ENCODE measurements at places on chromosomes 1 and 21.

DNA sequence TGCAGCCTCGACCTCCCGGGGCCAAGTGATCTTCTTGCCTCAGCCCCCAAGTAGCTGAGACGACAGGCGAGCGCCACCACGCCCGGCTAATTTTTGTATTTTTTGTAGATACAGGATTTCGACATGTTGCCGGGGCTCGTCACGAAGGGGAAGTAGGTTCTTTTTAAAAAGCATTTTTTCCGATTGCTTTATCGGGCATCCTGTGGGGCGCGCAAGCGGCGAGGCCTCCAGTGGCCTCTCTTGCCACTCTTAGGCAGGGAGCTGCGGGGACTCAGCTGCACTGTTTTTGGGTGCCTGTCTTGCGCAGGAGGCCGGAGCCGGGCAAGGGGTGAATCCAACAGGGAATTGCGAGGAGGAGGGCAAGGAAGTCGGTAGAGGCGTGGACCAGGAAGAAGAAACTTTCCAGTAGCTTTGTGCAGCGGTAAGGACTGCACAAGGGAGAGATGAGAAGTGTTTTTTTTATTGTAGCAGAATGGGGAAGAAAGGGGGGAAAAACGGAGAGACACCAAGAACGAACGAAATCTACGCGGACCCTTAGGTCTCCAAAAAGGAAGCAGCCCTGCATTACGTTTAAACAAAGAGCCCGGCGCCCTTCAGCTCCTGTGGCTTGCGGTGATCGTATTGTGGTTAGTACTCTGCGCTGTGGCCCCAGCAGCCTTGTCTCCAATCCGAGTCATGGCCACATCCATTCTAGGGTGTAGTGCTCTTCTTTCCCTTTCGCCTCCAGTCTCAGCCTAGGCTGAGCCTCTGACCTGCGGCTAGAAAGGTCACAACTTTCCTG is 164.8 kb downstream of the PPIAL4G start:
- DNase-seq, result no peak

DNA sequence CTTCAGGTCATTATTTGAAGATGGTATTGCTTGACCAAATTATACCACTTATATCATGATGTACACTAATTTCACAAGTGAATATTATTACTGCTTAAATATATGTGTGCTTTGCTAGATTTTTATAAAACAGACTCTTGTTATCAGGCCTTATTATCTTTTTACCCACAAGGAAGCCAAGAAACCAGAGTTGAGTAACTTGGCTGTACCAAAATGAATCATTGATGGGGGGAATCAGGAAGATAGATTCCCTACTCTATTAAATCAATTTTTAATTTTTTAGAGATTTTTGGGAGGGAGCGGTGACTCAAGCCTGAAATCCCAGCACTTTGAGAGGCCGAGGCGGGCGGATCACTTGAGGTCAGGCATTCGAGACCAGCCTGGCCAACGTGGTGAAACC is 16.0 kb upstream of the SCCPDH start:
- no peak for DNase-seq

GRCh38 chr1:233356705-233356987 is 29.1 kb downstream of the MAP3K21 start:
- DNase-seq, result no peak

DNA sequence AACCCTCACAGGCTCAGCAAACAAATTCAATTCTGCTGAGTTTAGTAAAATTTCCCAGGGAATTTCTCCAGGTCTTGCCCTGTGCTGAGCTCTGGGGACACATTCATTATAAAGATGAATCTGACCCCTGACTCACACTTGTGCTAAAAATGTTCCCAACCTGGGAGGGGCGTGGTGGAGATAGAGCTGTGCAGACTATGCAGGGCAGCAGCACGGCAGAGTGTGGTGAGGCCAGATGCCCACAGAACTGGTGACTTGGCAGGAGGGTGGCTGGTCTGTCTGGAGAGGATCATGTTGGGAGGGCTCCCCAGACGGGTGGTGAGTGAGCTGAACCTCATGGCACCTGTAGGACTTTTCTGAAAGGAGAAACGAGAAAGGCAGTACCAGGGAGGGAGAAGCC is 31.6 kb downstream of the FAAH start:
- DNase-seq, result no peak

DNA sequence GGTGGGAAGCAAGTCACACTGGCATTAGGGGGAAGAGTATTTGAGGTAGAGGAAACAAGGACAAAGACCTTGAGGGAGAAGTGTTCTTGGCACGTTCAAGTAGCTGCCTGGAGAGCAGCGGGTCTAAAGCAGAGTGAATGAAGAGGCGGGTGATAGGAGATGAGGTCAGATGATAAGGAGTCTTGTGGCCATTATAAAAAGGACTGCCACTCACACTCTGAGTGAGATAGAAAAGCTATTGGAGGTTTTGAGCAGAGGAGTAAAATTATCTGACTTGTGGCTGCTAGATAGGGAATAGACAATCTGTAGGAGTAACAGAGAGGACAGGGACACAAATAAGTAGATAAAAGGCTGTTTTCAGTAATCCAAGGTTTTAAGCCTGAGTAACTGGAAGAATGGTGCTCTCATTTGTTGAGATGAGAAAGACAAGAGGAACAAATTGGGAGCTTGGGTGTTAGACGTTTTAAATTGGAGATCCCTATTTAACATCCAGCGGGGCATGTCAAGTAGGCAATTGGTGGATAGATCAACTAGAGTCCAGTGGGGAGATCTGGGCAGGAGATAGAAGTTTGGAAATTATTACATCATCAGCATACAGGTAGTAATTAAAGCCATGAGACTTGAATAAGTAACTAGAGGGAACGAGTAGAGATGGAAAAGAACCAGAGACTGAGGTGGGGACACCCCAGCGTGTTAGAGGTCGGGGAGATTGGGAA is 43.7 kb downstream of the HENMT1 start:
- no peak for DNase-seq

GRCh38 chr1:17610713-17611112 is 71.2 kb downstream of the ARHGEF10L start:
- no peak for DNase-seq

GRCh38 chr1:67814121-67814772 is 19.0 kb downstream of the GNG12 start:
- no peak for DNase-seq

- DNase-seq, result no peak
Measured at GRCh38 chr1:48523558-48523957, 51.6 kb upstream of the SPATA6 start.

- no peak for DNase-seq
Measured at GRCh38 chr1:235102993-235103411, 25.6 kb downstream of the TOMM20 start.

DNA sequence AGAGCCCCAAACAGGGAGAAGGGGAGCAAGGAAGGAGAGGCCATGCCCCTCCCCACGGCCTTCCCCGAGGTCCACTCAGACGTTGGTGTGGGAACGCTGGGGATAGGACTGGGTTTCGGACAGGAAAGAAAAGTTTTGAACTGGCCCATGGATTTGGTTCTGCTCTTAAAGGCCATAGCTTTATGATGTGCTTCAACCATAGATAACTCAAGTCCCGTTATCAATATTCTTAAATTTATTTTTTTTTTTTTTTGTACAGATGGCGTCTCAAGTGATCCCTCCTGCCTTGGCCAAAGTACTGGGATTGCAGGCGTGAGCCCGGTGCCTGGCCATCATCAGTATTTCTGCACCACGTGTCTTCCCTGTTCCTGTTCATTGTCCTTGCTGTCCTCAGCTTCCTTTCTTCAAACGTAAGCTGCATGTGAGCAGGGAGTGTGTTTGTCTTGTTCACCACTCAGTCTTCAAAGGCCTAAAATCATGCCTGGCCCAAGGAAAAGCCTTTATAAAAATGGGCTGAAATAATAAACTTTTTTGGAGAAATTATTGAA is 820 bp upstream of the KRTAP10-1 start:
- no peak for DNase-seq

GRCh38 chr1:43366179-43366578 is 1.6 kb downstream of the ELOVL1 start:
- DNase-seq, result no peak

DNA sequence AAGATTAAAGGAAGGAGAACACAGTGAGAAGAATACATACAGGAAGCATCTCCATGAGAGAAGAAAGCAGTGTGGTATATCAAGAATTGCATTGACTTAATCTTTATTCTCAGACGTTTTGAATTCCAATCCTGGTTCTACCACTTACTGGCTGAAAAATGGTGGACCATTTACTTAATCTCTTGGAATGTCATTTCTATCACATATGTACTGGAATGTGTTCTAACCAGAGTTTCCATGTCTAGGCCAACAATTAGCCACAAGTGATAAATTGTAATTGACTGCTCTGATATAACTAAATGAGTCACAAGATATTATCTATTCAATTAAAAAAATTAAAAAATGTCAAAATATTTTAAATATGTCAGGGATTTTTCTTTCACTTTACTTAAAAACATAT is 626.1 kb downstream of the PTPRC start:
- no peak for DNase-seq

DNA sequence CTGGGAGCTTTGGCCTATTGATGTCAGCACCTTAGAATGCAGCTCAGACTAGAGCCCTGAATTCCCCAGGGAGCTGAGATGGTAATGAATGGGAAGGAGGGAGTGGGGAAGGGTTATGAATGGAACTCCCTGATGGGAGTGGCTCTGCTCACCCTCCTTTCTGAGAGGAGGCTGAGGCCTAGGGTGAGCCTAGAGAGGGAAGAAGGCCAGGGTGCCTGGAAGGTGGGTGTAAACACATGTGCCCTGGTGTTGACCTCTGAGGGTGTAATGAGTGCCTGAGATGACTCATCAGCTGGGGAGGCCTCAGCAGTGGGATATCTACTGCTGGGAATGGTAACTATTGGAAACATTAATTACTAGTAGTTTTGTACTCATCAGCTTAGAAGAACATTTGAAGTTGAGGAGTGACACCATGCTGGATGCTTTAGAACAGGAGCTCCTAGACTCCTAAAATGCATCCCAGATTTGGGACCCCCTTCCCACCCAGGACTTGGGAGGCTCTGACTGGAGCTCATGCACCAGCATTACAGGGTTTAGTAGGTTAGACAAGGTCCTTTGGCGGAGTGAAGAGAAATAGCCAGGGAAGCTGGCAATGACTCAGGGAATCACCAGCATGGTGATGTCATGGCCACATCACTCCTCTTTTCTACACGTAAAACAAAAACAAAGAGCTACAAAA is 16.0 kb upstream of the PIGV start:
- no peak for DNase-seq

DNA sequence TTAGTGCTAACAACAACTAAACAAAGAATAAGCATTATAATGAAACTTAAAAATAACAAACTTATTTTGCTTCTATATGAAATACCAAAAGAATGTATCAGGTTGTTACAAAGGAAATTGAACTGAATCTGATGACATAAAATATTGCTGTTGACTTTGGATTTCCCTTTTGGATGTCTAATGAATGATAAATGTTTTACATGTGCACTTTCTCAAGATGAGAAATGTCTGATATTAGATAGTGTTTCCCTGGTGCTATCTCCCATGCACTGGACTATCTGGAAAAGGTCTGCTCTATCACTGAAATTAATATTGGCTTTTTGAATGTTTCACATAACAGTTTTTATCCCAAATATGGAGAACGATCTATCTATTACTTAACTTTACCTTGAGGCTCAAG is 179.9 kb downstream of the HMCN1 start:
- no peak for DNase-seq

- no peak for DNase-seq
Measured at GRCh38 chr1:116075990-116076389, 35.2 kb upstream of the MAB21L3 start.

- DNase-seq, result no peak
Measured at GRCh38 chr1:111412839-111413238, 14.7 kb downstream of the OVGP1 start.

GRCh38 chr1:34746785-34747637 is 7.8 kb upstream of the GJB5 start:
- DNase-seq, result no peak

GRCh38 chr1:214361636-214362035 is 80.7 kb downstream of the SMYD2 start:
- no peak for DNase-seq

DNA sequence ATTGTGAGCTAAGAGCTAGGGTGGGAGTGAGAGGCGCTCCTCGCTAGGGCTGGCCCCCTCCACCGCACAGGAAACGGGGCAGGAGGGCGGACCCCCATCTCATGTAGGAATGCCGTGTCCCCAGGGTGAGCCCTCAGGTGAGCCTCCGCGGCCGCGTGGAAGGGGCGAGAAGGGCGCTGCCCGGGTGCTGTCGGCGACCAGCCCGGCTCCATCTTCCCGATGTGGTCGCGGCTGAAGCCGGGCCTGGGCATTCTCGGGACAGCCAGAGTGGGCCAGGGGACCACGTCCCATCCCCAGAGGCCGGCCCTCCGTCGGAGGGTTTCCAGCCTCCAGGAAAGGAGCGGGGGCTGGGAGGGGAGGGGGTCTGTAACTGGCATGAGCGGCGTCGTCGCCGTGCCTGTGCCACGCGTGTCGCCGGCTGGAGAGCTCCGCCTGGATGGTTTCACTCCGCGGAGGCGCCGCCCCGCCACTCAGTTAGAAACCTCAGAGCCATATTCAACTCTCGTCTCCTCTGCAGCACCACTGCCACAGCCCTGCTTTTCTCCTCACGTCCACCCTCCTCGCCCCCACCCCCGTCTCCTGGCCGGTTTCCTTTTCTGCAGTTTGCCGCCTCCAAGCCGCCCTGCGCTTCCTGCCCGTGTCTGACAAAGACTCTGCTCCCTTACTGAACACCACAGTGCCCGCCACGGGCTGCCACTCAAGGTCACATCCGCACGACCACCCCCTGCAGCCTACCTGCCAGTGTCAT is at the start of gene TMEM269:
Gene TMEM269, plus strand, starts transcription at position 46 of the 748 bp plus-strand sequence. CDS start 4,903 bp downstream, outside the sequence.
- no peak for DNase-seq

GRCh38 chr1:202580619-202581018 is 129.6 kb downstream of the SYT2 start:
- no peak for DNase-seq

- DNase-seq, result no peak
Measured at GRCh38 chr1:97281962-97282361, 560.4 kb downstream of the PTBP2 start.

DNA sequence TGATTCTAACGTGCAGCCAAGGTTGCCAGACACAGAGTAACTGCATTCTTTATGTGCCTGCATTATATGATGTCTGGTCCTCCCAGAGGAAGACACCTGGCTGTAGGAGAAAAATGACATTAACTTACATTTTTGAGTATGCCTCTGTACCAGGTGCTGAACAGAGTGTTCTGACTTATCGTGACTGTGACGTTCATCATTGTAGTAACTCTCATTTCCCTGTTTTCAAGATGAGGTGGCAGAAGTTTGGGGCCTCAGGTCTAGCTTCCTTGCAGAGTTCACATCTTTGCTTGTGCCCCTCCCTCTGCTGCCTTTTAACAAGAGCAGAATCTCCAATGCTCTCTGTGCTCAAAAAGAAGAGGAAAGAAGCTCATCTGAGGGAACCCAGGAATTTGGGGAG is 488.0 kb downstream of the AJAP1 start:
- no peak for DNase-seq

- DNase-seq, result no peak
Measured at GRCh38 chr1:178690496-178690895, 34.5 kb upstream of the RALGPS2 start.

GRCh38 chr1:1407636-1408318 is 684 bp upstream of the MRPL20 start:
- DNase-seq, result no peak

GRCh38 chr1:223877804-223878203 is 32.1 kb upstream of the TP53BP2 start:
- no peak for DNase-seq
